ENCODE measurements at places on chromosomes 6 and 20. TPM values are rescaled to one million over a fixed set of nuclear protein-coding genes. Genes with fewer than 3 reads are reported as not detected.

DNA sequence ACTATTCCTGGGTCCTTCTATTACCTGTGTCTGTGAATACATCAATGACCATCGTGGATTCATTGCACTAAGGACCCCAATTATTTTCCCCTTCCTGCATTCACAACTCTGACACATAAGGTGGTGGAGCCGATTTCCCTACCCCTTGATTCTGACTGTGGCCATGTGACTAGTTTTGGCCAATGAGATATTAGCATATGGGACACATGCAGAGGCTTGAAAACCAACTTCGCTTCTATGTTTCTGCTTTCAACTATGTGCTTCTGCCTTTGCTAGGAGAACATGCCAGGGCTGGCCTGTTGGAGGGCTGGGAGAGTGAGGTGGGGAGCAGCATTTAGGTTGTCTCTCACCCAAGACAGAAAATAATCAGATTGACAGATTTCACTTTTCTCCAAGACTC, 483.1 kb upstream of the JAG1 start:
- no peaks in the 10 kb centered on the region for H3K4me1 ChIP-seq
- DNase-seq, result no peak
- H3K36me3 ChIP-seq, result no peaks in the 10 kb centered on the region
- no peak overlapping the region for H3K27ac ChIP-seq

DNA sequence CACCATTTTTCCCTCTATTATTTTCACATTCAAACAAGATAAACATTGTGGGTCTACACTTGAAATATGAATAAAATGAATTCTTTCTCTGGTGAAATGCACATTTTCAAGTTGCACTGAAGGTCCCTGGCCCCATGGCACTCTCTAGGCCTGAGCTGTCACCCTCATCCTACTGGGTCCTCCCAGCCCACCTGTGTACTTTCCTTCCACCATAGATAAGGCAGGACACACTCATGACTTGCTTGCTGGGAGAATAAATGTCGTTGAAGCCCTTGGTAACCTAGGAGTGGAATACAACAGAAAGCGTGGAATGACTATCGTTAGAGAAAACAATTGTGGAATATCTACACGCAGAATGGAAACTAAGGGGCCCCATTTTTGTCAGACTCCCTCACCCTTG, 101.0 kb upstream of the QKI start:
- no peak for DNase-seq
- H3K27me3 ChIP-seq, result peaks cover 35% of the 10 kb centered on the region
- no peaks in the 10 kb centered on the region for H3K36me3 ChIP-seq
- H3K27ac ChIP-seq, result no peak overlapping the region
- no peaks in the 10 kb centered on the region for H3K4me1 ChIP-seq

GRCh38 chr6:150959166-150959565, 93.7 kb downstream of the MTHFD1L start:
- H3K27me3 ChIP-seq, result no peaks in the 10 kb centered on the region
- peaks cover 33% of the 10 kb centered on the region for H3K36me3 ChIP-seq
- no peak overlapping the region for H3K27ac ChIP-seq
- DNase-seq, result no peak

DNA sequence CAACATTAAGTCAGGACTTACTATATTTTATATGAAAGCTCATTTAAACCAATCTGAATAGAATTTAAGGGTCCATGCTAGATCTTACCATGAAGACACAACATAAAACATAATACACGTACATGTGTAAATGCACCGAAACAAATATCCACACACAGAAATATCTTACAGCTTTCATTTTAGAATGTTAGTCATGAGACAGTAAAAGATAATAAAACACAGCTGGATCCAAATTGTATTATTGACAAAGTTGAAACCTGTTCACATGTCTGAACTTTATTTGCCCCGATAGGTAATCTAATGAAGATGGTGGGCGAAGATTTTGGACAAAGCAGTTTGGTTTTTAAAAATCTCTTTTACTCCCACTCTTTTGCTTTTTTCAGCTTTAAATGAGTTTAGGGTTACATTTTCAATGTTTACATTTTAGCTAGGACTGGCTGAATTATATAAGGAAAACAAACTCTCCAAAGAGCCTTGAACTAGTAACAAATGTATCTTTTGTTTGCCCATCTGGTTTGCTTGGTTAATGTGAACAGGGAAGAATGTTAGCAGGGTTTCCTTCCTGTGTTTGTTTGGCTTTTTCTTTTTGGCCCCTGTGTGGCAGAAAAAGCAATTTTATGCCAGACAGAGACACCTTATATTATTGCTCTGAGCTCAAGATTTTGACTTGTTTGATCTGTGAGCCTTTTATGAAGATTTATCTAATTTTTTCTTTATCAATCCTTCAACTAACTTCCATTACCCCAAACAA, 5.1 kb upstream of the TMEM181 start:
- no peaks in the 10 kb centered on the region for H3K36me3 ChIP-seq
- H3K4me3 ChIP-seq, result no peak overlapping the region
- H3K4me1 ChIP-seq, result peaks cover 14% of the 10 kb centered on the region
- no peaks in the 10 kb centered on the region for H3K27me3 ChIP-seq

- peak; percentile 40 for DNase-seq
- H3K36me3 ChIP-seq, result peaks cover 18% of the 10 kb centered on the region
- H3K27ac ChIP-seq, result peak overlapping the region; percentile 34
- H3K27me3 ChIP-seq, result no peaks in the 10 kb centered on the region
Measured at GRCh38 chr20:48766961-48767960, 60.5 kb downstream of the PREX1 start.

DNA sequence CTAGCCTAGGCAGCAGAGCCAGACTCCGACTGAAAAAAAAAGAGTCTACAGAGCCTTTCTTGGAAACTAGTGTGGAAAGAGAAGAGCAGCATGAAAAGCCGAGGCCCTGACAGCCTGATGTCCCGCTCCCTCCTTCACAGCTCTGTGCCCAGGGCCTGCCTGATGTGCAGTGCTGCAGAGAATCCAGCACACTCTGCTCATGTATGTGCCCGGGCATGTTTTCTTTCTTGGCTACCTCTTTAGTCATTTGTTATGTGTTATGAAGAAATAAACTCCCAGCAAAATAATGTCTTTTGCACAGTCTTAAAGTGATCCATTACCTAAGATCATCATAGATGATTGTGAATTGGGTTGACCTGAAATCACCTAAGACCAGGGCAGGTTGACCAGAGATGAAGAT, 78.1 kb upstream of the EZR start:
- DNase-seq, result no peak
- H3K27ac ChIP-seq, result no peak overlapping the region
- no peaks in the 10 kb centered on the region for H3K36me3 ChIP-seq

DNA sequence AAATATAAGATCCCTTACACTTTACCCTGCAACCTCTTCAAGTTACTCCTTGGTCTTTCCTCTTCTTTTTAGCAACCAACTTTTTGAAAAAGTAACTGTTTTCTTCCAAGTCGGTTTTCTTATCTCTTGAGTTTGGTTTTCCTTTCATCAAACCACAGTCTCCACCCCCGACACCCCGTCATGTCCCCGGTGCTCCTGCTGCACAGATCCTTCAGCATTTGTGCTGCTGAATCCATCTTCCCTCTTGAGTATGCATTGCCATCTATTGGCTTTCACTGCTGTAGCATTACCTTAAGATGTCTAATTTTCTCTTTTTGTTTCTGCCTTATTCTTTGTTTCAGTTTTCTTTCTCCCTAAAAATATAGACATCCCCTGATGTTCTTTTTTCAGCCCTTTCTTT, 11.9 kb upstream of the TNFRSF21 start:
- H3K4me3 ChIP-seq, result no peak overlapping the region
- peaks cover 5% of the 10 kb centered on the region for H3K27me3 ChIP-seq
- H3K36me3 ChIP-seq, result no peaks in the 10 kb centered on the region
- H3K4me1 ChIP-seq, result peaks cover 6% of the 10 kb centered on the region

- no peaks in the 10 kb centered on the region for H3K36me3 ChIP-seq
- H3K4me1 ChIP-seq, result no peaks in the 10 kb centered on the region
- H3K27ac ChIP-seq, result peak overlapping the region; percentile 7
- no peak for DNase-seq
- no peak overlapping the region for H3K4me3 ChIP-seq
- H3K27me3 ChIP-seq, result no peaks in the 10 kb centered on the region
Measured at GRCh38 chr6:107187630-107188029, 72.3 kb upstream of the BEND3 start.

- H3K4me3 ChIP-seq, result no peak overlapping the region
- H3K27me3 ChIP-seq, result no peaks in the 10 kb centered on the region
- DNase-seq, result no peak
Measured at GRCh38 chr6:134816780-134817179, 133.1 kb downstream of the ALDH8A1 start.

- peaks cover 10% of the 10 kb centered on the region for H3K27me3 ChIP-seq
- H3K4me3 ChIP-seq, result no peak overlapping the region
Measured at GRCh38 chr20:60509407-60509806, 551.2 kb downstream of the CDH26 start.

GRCh38 chr20:37284691-37285161, 4.7 kb upstream of the MANBAL start:
- H3K36me3 ChIP-seq, result no peaks in the 10 kb centered on the region
- H3K27me3 ChIP-seq, result no peaks in the 10 kb centered on the region

DNA sequence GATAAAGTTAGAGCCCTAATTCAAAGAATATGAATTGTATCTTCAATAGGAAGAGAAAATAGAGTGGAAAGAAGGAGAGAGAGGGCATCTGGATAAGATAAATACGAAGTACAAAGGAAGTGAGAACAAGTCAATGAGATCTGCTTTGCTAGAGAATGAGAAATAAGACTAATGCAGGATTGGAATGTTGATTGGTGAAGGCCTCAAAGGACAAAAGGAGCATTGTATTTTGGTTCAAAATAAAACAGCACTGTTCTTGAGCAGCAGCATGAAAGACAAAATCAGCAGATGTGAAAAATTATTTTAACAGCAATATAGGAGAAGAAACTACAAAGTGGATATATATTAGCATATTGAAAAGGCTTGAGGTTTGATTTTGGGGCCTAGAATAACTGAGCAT, 5.1 kb upstream of the TMEM244 start:
- H3K36me3 ChIP-seq, result no peaks in the 10 kb centered on the region
- no peak overlapping the region for H3K4me3 ChIP-seq
- no peak for DNase-seq
- H3K4me1 ChIP-seq, result peaks cover 8% of the 10 kb centered on the region
- H3K27me3 ChIP-seq, result no peaks in the 10 kb centered on the region

DNA sequence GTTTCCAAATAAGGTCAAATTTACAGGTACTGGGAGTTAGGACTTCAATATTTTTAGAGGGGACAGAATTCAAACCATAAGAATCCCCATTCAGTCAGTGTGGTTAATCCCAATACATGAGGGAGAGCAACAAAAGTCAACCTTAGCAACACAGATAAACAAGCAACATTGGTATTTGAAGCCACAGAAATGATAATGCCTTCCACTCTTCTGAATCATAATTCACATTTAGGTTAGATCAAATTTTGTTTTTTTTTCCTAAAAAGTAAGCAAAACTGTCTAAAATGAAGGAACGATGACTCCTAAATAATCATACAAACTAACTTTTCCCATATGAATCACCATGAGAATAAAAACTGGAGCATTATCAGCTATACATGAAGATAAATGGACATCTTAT, 246.0 kb upstream of the TENT5A start:
- H3K36me3 ChIP-seq, result no peaks in the 10 kb centered on the region
- no peak for DNase-seq
- H3K4me1 ChIP-seq, result no peaks in the 10 kb centered on the region
- no peaks in the 10 kb centered on the region for H3K27me3 ChIP-seq

DNA sequence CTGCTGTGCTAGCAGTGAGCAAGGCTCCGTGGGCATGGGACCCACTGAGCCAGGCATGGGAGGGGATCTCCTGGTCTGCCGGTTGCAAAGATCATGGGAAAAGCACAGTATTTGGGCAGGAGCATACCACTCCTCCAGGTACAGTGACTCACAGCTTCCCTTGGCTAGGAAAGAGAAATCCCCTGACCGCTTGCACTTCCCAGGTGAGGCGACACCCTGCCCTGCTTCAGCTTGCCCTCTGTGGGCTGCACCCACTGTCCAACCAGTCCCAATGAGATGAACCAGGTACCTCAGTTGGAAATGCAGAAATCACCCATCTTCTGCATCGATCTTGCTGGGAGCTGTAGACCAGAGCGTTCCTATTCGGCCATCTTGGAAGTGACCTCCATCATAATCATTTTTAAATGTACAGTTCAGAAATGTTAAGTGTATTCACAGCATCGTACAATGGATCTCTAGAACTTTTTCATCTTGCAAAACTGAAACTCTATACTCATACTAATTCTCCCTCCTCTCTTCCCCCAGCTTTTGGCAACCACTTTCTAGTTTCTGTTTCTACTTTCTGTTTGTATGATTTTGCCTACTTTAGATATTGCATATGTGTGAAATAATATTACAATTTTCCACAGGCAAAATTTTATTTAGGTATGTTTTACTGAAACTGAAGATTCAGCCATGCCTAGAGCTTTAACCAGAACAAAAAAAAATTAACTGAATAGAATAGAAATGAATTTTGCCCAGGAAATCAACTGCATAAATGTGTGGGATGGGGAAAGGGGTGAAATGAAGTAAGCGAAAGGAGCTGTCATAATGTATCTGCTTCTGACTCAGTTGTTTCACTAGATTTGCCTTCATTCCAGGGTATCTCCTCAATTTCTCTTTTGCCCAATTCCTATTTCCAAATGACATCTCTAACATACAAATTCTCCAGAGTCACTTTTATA, 100.0 kb downstream of the RWDD2A start:
- peak overlapping the region; percentile 70 for H3K27ac ChIP-seq
- H3K4me1 ChIP-seq, result peaks cover 8% of the 10 kb centered on the region
- DNase-seq, result no peak
- peaks cover 10% of the 10 kb centered on the region for H3K36me3 ChIP-seq
- peak overlapping the region; percentile 30 for H3K4me3 ChIP-seq

DNA sequence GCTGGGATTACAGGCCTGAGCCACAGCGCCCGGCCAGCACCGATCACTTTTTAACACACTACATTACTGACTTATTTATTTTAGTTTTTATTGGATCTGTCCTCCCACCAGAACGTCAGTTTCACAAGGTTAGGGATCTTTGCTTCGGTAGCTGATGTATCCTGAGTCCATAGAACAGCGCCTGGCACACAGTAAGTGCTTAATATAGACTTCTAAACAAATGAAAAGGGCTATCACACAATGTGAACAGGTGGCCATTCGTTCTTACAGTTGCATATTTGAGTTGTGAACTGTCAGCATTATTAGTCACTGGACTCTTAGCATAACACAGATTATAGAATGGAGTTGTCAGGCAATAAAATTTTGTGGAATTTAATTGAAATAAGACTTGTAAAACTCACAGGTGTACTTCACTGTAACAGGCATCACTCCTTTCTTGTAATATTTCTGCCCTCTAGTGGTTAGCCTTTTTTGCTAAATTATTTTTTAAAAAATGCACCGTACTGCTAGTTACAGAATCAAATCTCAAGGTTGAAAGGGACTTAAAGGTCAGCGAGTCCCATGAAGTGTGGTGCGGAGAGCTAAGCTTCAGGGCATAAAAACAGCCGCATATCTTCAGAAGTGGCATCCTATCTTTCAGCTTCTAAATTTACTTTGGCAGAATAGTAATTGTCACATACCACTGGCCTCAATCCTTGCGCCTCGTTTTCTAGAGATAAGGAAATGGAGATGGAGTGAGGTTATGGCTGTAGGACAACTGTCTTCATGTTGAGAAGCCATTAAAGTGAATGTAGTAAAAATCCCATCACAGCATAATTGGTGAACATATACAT, 3.4 kb upstream of the TBC1D7 start:
- no peaks in the 10 kb centered on the region for H3K36me3 ChIP-seq
- peaks cover 6% of the 10 kb centered on the region for H3K27me3 ChIP-seq
- H3K27ac ChIP-seq, result peak overlapping the region; percentile 61
- DNase-seq, result no peak
- H3K4me1 ChIP-seq, result peaks cover 31% of the 10 kb centered on the region

Gene FAM209B
- total RNA-seq, result 1.3 TPM

Gene TINAG
- not detected for total RNA-seq

Gene ECHDC1
- total RNA-seq, result 46.9 TPM

Gene SULF2
- 0.65 TPM for total RNA-seq

Gene TAGAP
- 34.6 TPM for total RNA-seq

Gene FKBP1C
- 4.3 TPM for total RNA-seq

Gene FOXA2
- total RNA-seq, result not detected

Gene TUBB2B
- not detected for total RNA-seq

Gene RGS19
- 38.1 TPM for total RNA-seq
